ENCODE measurements at places on chromosomes 4 and X.

GRCh38 chr4:6225469-6225868 is 25.1 kb upstream of the JAKMIP1 start:
- DNase-seq: no peak

DNA sequence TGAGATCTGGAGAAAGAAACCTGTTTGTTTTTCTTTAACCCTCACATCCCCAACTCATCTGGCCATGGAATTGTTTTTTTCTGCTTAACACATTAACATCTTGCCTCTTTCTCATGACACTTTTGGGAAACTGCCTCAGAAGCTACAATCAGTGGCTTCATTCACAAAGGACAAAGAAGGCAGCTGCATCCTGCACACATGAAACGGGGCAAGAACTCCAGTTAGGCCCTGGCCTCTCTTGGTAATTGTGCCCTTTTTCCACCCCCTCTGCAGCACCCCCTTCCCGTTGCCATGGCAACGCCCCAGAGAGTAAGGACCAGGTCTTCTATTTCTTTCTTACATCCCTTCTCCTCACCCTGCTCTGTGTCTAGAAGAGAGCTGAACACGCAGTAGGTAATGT is 103.4 kb downstream of the PDGFRA start:
- DNase-seq: no peak

- DNase-seq: no peak
Measured at GRCh38 chr4:46123913-46124755, at the start of gene GABRG1. TSS of gene GABRG1 (minus strand) at chr4:46124054. CDS start at chr4:46123913, 141 bp downstream.

GRCh38 chr4:39908284-39908683 is 69.4 kb downstream of the PDS5A start:
- DNase-seq: no peak

DNA sequence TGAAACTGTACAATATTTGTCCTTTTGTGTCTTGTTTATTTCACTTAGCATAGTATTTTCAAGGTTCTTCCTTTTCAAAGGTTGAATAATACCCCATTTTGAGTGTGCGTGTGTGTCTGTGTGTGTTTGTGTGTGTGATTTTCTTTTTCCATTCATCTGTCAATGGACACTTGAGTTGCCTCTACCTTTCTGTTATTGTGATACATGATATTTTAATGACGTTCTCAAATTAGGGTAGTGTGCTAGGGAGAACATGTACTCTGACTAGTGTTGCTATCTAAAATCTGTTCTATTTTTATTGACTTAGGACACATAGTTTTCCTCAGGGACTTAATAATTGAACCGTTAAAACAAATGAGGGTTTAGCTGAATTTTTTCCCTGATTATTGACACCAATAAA is 9.9 kb downstream of the MMRN1 start:
- no peak for DNase-seq

GRCh38 chr4:47543331-47543730 is 58.3 kb downstream of the ATP10D start:
- DNase-seq: no peak

DNA sequence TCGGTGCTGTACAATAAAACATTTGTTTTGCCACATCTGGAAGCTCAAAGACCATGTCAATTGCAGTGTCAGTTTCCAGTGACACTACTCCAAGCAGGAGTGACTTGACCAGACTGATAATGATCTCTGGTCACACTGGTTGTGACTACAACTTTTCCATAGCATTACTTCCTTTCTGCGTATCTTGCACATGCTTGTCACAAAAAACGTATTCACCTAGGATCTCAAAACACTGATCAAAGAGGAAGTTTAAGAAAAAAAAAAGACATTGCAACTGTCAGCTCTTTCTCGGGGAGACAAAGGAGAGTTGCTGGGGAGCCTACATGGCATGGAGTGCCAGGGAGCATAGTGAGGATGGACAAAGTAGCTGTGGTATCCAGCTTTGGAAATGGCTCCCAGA is 60.6 kb downstream of the OPHN1 start:
- DNase-seq: no peak
